Right ventricle myocardium inferior (tissue), 1 donor: ENCODE measurements at places on chromosomes 16 and 17. TPM values are rescaled to one million over a fixed set of nuclear protein-coding genes. Genes with fewer than 3 reads are reported as not detected.

- DNase-seq, result no peak
These were observed 84.9 kb upstream of the ASIC2 start for GRCh38 chr17:33377837-33378595.

DNA sequence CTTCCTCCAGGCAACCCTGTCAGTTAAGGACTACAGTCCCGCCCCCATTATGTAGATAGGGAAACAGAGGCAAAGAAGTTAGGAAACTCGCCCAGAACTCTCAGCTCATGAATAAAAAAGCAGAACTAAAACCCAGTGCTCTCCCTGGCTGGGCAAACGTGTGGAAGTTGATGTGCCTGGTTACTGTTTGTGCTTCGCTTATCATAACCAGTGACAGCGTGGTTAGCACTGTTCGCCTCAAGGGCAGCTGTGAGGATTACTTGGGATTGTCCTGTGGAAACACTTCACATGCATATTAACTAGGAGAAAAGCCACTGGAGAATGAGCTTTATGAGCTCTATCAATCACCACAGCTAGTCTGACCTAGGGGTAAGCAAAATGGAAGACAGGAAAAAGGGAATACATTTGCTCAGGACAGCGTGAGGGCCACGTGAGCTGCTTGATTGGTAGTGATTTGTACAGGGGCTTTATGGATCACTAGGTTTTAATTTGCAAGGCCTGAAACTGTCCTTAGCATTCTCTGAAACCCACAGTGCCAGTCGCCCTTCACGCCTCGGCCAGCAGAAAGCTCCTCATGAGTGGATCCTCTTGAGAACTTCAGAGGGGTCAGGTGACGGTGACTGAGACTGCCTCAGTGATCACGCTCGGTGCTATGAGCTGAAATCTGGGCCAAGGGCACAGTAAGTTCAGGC lies 19.9 kb downstream of the CYB5D2 start:
- DNase-seq, result no peak

- DNase-seq, result no peak
These were observed 59.6 kb downstream of the YPEL2 start for GRCh38 chr17:59391021-59391420.

- DNase-seq, result no peak
These were observed 40.3 kb upstream of the VPS4A start for GRCh38 chr16:69270831-69271230.

The WNK4 gene
- total RNA-seq, result not detected

GRCh38 chr17:4272213-4272971 lies 8.6 kb upstream of the ANKFY1 start:
- no peak for DNase-seq

DNA sequence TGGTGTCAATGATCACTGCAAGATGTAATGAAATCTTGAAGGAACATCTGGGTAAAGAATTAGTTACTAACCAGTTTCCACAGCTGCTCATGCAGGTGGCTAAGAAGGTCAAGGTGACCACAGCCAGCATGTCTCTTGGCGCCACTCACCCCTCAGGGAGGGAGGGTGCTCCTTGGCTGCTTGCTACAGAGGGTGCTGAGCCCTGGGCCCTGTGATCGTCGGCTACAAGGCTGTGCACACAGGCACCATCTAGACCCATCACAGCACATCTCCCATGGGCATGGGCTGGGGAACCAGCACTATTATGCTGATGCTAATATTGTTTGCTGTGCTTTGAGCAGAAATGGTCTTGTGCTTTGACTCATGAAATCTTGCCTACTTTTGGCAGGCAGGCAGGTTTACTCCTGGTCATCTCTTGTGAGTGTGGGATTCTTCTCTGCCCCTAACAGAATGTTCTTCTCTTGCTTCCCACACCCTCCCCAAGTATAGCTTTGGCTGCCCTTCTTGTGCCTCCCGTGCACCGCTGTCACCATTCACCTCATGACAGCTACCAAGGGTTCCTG lies 36.4 kb downstream of the TXNDC11 start:
- no peak for DNase-seq

DNA sequence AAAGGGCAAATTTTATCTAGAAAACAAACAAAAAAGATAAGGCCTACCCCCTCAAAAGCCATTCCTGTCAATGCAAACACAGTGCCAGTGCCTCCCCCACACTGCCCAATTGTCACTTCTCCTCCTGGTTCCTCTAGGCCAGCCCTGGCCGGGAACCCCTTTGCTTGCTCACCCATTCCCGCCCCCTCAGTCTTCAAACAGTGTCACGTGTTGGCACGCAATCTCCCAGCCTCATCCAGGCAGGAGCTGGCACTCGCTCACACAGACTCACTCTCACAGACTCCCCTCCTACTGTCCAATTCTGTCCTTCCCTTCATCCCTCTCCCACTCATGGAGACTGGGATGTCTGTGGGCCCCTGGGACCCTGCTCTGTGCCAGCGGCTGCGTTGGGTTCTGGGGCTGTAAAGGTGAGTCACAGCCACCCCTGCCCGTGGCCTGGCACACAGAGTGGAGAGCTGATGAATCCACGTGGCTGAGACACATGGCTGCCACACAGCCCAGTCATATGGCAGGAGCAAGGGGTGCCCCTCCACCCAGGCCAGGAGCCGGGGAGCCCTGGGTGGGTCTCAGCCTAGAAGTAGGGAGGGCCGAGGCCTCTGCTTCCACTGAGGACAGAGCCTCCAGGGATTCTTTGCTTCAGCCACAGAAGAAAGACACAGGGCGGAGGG lies 54.8 kb downstream of the VAC14 start:
- DNase-seq, result no peak

- no peak for DNase-seq
These were observed 13.1 kb upstream of the SPECC1 start for GRCh38 chr17:19996086-19996485.

DNA sequence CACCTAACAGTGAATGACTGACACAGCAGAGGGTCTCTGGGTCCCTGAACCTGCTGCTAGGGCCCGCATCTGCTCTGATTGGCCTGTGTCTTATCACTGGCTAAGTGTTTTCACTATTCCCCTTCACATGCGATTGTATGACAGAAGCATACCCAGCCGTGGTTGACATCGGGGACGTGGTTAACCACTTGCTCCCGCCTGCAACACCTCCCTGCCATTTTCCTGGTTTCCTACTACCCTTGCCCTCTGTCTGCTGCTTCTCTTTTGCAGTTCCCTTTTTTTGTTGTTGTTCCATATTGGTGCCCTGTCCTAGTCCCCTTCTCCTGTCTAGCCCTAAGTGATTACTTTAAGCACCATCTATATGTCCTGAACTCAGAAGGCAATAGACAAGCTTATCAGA lies 177.0 kb downstream of the RGS9 start:
- no peak for DNase-seq

DNA sequence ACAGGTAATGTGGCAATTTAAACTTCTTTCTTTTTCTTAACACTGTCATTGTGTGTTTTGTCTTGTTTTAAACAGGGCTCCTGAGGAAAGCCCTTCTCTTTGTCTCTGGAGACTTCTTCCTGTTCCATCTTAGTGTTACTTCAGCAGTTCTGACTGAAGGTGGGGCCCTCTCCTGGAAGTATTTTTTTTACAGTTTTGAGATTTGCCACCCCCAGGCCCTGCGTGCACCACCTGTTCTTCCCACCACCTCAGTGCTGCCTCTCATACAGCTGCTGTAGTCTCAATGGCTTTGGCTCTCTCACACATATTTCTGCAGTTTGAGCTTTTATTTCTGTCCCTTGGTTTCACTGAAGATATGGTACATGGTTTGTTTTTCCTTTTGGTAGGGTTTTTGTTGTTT lies 52.5 kb upstream of the ALDH3A1 start:
- DNase-seq, result no peak
